Left cardiac atrium (tissue), 4 donors: ENCODE measurements at places on chromosomes 16 and 17. TPM values are rescaled to one million over a fixed set of nuclear protein-coding genes. Genes with fewer than 3 reads are reported as not detected.
A peak's percentile ranks its signal among the peaks of the same experiment; 100 is the strongest.

- no peak for DNase-seq
Measured at GRCh38 chr16:65713181-65713808, 591.4 kb upstream of the CDH11 start.

DNA sequence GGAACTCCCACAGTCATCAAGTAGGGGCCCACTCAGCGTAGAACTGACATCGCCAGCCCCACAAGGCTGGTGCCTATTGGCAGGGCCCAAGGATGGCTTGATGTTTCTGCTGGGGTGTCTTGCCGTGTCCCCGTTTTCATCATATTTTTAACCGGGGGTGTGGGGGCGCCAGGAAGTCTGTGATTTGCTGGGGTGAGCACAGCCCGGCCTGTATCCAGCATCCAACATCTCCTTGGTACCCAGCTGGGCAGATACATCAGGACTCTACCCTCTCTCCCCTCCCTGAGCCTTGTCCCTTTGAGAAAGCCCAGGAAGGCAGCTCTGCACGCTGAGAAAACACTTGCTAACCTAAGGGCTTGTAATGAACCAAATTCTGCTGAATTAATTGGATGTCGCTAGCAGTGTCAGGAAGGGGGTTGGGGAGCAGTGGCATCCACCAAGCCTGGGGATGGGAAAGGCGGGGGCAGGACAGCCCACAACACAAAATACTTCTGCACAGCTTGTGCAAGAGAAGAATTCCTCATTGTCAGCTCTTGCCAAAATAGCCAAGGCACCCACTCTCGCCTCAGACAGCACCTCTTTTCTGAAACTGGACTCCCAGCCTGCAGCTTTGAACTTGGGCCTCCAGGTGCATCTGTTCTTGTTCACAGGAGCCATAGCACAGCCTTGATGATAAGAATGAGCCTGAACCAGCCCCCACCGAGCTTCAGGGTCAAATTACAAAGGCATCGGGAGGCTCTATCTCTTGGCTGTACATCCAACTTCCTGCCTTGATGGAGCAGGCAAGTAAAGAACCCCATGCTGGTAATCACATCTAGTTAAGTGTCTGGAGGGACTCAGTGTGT lies 63.7 kb upstream of the LYRM9 start:
- no peak for DNase-seq

GRCh38 chr16:27223226-27223610 lies 19.9 kb downstream of the KDM8 start:
- DNase-seq = peak; percentile 28

GRCh38 chr17:42484304-42484703 lies 25.6 kb downstream of the ATP6V0A1 start:
- no peak for DNase-seq

Gene HASPIN
- total RNA-seq = 0.16 TPM

- DNase-seq = no peak
Measured at GRCh38 chr16:54687043-54687899, 243.4 kb upstream of the IRX5 start.
